Osteoblast (primary cell): ENCODE measurements at places on chromosomes 4 and X. TPM values are rescaled to one million over a fixed set of nuclear protein-coding genes. Genes with fewer than 3 reads are reported as not detected.

GPRIN3 gene
- total RNA-seq, result under 0.01 and 0.29 TPM in 2 replicates

- peak; percentile 79 for DNase-seq
These were observed 97.7 kb upstream of the PTPN13 start for GRCh38 chr4:86496094-86497080.

DNA sequence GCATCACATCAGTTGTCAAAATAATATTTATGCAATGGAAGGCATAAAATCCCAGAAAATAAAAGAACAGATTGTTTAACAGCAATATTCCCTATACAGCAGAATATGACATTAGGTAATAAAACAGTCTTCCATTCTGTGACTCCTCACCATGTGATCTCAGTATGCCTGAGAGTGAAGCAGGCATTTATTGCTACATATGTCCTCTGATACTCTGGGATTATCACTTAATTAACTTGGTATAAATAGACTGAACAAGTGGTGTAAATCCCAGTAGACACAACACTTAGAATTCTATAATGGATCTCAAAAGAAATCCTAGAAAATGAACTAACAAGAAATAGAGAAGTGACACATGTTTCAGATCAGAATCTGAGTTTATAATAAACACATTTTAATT is 841.3 kb downstream of the PDHA2 start:
- DNase-seq, result no peak

GRSF1 gene
- total RNA-seq, result 78.1 and 79.3 TPM in 2 replicates

EDNRA gene
- 6.2 and 9.4 TPM in 2 replicates for total RNA-seq

SH3RF1 gene
- total RNA-seq, result 33.0 and 37.6 TPM in 2 replicates

SMIM10L2A gene
- under 0.01 and 0.29 TPM in 2 replicates for total RNA-seq

AKAP4 gene
- not detected in 2 replicates for total RNA-seq

GRCh38 chrX:34343001-34343400 is 210.9 kb upstream of the FAM47A start:
- DNase-seq, result no peak

- DNase-seq, result no peak
These were observed 26.9 kb upstream of the SPANXB1 start for GRCh38 chrX:140975472-140975871.

- DNase-seq, result no peak
These were observed 743.7 kb upstream of the HS3ST1 start for GRCh38 chr4:12172198-12172973.
